Cortex of kidney (tissue), 1 donor: ENCODE measurements at places on chromosomes 7 and 10.

DNA sequence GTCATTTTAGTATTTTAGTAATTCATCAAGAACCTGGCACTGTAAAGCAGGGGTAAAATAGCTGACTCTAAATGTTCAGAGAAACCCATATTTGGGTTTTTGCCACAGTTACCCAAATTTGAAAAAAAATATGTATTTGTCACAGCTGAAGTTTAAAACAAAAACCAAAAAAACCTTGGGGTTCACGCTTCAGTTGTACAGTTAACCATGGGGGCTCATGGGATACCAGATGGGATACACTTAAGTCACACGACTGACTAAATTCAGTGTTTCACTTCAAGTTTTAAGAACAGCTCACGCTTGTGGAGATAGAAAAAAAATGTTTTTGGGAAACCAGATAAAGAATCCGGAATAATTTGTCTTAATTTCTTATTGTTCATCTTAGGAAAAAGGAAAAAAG lies 2.1 kb downstream of the ARL3 start:
- DNase-seq: no peak

GRCh38 chr10:70462349-70462984 lies 16.1 kb upstream of the PALD1 start:
- DNase-seq: no peak

DNA sequence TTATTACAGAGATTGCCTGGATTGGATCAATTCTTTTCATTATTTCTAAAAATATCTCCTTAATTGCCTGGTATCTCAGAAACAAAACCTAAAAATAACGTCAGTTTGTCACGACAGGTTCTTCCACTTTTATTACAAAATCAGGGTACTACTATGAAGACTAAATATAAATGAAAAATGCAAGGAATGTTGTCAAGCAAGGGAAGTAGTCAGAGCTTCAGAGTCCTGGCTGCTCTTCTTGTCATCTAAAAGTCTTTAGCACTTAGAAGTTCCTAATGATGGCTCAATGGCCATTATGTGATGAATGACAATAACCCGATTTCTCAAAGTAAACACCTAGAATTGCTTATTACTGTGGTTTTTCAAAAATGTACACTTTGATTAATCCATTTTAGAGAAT lies 192.2 kb downstream of the SEMA3A start:
- no peak for DNase-seq

DNA sequence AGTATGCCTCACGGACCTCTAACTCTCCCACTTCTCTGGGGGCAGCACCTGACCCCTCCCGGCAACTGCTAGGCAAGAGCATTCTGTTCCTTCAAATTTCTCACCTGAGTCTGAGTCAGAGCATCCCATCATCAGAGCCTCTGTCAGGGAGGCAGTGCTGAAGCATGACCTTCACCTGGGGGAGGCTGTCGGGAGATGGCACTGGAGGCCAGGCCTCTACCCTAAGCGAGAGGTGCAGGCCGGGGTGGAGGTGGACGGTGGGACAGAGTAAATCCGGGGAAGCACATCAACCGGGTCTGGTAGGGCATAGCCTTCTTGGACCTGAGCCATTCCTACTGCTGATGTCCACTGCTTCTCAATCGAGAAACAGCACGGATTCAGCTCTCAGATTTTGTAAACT lies 90.4 kb downstream of the SPAG6 start:
- no peak for DNase-seq

GRCh38 chr10:60555700-60556099 lies 166.0 kb upstream of the ANK3 start:
- DNase-seq: no peak

DNA sequence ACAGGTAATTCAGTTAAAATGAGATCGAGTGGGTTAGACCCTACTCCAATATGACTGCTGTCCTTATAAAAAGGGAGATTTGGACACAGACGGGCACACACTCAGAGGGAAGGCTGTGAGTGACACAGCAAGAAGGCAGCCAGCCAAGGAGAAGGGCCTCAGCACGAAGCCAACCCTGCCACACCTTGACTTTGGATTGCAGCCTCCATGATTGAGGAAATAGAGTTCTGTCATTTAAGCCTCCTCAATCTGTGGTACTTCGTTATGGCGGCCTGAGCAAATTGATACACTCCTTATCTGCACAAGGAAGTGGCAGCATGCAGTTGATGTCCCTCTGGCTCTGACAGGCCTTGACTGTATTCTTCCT lies 43.8 kb downstream of the SH2D4B start:
- no peak for DNase-seq

DNA sequence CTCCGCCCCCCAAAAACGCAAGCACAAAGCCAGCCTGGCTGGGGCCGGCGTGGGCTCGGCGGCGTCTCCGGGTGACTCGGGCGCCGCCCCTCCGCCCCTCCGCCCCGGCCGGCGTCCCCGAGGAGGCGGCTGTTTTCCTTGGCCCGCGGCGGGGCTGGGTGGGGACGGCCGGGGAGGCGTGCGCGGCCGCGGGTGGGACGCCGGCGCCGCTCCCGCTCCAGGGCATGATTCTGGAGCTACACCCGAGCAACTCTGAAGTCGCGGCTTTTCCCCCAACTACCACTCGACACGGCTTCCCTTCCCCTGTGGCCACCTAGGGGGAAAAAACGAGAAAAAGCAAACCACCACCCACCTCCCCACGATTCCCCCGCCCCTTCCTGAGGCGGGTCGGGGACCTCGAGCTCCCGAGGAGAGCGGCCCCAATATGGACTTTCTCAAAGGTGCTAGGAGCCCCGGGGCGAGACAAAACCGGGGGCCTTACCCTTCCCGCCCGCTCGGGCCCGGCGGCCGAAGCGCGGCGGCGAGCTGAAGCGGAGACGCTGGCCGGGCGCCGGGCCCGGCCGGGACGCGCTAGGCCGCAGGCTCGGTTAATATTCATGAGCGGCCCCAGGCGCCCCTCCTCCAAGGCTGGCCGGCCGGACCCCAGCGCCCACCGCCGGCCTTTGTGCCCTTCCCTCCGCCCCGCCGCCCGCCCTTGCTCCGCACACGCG lies 856 bp downstream of the ARHGAP21 start:
- DNase-seq: no peak

- DNase-seq: no peak
These were observed 396 bp downstream of the GRM8 start for GRCh38 chr7:127252377-127252713.

GRCh38 chr10:53361936-53362335 lies 589.4 kb upstream of the MBL2 start:
- DNase-seq: no peak

DNA sequence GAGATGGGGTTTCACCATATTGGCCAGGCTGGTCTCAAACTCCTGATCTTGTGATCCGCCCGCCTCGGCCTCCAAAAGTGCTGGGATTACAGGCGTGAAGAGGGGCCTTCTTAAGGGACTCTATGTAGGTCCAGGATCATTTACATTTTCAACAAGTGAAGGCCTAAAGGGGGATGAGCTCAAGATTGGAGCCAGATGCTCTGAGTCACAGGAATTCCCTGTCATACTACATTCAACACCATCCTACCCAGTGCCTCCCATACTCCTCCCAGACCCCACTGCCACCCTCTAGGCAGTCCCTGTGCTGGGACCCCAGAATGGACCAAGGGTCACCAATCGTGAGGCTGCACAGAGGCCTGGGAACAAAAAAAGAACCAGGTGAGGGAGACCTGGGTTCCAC lies 29.9 kb downstream of the CYTH3 start:
- DNase-seq: no peak

- DNase-seq: no peak
These were observed 65.9 kb downstream of the CLIP2 start for GRCh38 chr7:74355091-74355490.

DNA sequence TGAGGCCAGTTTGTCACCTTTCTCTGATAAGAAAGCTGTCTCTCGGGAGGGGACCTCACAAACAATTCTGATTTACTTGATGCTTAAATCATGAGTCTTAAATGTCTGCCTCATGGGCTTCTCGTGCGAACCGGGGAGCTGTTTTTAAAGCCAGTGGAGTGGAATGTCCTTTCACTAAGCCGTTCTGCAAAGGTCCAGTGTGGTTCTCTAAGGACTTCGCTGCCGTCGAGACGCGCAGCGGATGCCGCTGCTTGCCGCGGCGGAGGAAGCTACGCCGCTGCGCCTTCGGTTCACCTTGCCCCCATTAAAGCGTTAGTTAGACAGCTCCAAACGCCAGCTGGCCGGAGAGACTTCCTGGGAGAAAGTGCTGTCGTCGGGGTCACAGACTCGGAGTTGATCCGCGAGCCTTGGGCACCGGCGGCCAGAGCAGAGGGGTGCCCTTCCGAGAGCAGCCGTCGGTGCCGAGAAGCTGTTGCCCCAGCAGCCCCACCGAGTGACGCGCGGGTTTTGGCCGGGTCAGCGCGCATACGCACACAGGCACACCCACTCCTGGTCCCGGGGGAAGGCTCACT lies 1.3 kb upstream of the HMX3 start:
- no peak for DNase-seq

DNA sequence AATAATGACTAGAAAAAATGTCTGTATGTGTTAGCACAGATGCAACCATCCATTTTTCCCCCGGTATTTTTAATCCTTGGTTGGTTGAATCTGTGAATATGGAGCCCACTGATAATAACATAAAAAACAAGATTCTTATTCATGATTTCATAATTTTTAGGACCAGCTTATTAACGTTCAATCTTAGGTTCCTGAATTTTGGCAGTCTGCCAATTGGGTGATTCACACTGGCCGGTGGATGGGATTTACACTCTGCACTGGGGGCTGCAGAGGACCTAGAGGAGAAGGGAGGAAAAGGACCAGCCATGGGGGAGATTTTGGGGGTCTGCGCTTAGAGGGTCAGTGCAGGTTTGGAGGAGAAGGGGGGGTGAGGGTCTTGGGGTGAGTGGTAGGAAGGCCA lies 327.9 kb downstream of the ACTR3B start:
- no peak for DNase-seq

DNA sequence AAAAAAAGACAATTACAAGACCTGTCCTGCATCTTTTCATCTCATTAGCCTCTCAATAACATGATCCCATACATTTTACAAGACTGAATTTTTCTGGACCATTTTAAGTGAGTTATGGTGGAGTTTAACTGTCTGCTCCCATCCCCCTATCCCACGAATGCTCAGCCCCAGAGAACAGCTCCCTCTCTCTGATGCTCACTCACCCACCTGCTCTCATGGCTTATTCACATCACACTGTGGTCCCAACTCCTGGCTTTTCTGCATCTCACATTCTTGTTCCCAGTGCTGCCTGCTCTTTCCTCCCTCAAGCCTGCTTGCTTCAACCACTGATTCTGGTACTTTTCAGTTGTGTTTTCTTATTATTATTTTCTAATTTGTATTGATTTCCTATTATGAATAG lies 20.4 kb upstream of the CCSER2 start:
- DNase-seq: no peak

DNA sequence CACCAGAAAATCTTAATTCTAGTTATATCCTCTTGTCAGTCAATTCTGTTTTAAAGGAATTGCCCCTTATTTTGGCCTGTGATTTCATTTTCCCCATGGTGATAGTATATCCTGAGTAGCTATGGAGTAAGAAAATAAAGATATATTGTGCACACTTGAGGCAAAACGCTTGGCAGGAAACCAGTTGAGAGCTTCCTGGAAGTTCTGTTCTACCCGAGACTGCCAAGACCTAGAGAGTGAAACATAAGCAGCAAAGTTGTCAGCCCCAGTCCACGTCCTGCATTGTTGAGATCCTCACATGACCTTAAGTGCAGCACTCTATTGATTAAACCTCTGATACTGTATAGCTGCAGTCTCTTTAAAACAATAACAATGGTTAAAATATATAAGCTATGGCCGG lies 235.2 kb downstream of the CDC14C start:
- DNase-seq: no peak

DNA sequence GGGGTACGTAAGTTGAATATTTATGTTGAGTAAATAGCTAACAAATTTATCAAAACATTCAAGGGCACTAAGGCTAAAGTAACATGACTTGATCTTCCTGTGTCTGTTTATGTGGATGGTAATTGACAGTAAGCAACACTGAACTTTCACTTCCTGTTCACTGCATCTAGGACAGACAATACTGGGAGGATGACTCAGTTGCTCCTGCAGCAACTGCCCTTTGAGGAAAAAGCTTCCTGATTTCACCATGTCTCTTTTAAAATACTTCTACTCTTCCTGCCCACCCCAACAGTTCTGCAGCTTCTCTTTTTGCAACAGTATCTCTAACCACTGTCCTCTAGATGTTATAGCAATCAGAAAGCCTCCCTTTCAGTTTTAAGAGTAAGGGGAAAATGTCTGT lies 76.6 kb upstream of the HGF start:
- DNase-seq: no peak

DNA sequence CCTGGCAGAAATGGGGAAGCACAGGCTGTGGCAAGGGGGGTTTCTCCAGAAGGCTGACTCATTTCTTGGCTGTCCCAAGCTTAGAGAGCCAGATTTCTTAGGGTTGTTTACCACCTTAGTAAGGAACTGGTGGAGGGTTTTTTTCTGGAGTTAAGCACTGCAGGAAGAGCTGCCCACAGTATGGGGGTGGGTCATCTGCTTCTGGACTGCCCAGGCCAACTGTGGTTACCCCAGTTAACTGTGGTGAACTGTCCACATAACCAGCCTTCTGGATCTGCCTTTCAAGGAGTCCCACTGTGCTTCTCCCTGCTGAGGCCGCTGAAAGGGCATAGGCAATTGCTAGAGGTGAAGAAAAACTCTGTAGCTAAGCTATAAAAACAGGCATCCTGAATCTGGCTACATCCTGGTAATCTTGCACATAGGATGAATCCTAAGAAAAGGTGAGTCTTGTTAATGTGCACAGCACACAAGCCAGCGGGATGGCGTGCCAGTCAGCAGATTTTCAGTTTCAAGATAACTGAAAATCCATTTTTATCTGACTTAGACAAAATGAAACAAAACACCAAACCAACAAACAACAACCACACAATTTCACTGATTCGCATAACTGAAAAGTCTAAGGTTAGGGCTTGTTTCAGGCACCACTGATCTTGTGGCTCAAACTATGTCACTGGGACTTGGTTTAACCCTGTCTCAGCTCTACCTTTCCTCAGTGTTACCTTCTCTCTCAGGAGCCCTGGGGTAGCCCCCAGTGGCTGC lies 21.6 kb upstream of the TSPAN33 start:
- DNase-seq: no peak

DNA sequence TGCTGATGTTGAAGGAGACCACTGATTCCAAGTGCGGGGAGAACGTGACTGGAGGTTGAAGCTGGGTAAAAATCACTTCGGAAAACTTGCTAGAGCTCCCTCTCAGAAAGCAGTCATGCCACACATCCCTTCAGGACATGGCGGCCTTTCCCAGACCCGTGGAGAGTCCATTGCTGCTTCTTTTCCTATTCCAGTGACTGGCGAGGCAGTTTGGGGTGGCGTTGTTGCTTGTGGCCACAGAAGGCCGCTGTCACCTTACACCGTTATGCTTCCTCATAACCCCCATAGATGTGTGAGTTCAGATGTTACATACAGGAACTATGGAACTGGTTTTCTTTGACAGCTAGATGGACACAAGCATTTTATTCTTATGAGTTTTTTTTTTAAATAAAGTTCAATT lies 235.6 kb upstream of the POM121L12 start:
- no peak for DNase-seq

- DNase-seq: no peak
These were observed 148.2 kb downstream of the KCND2 start for GRCh38 chr7:120421151-120421651.

- DNase-seq: no peak
These were observed 719.5 kb downstream of the XPNPEP1 start for GRCh38 chr10:109203646-109204353.
